ENCODE measurements at places on chromosomes 12 and 14.

GRCh38 chr14:68976160-68977067 lies 2.7 kb downstream of the ACTN1 start:
- H3K4me3 ChIP-seq, result peak overlapping the region; percentile 62
- peak overlapping the region; percentile 100 for H3K27ac ChIP-seq
- H3K27me3 ChIP-seq, result no peaks in the 10 kb centered on the region
- DNase-seq, result peak; percentile 86
- H3K4me1 ChIP-seq, result peaks cover under 1% of the 10 kb centered on the region

- H3K36me3 ChIP-seq, result no peaks in the 10 kb centered on the region
- no peak overlapping the region for H3K4me3 ChIP-seq
- DNase-seq, result no peak
- peak overlapping the region; percentile 67 for H3K27ac ChIP-seq
- H3K27me3 ChIP-seq, result no peaks in the 10 kb centered on the region
These were observed 164.4 kb downstream of the CAND1 start for GRCh38 chr12:67433385-67434175.

- no peak overlapping the region for H3K27ac ChIP-seq
- peak; percentile 78 for DNase-seq
- no peak overlapping the region for H3K4me3 ChIP-seq
- H3K36me3 ChIP-seq, result no peaks in the 10 kb centered on the region
- no peaks in the 10 kb centered on the region for H3K27me3 ChIP-seq
- H3K4me1 ChIP-seq, result no peaks in the 10 kb centered on the region
These were observed 9.0 kb downstream of the ASIC1 start for GRCh38 chr12:50066402-50066801.

DNA sequence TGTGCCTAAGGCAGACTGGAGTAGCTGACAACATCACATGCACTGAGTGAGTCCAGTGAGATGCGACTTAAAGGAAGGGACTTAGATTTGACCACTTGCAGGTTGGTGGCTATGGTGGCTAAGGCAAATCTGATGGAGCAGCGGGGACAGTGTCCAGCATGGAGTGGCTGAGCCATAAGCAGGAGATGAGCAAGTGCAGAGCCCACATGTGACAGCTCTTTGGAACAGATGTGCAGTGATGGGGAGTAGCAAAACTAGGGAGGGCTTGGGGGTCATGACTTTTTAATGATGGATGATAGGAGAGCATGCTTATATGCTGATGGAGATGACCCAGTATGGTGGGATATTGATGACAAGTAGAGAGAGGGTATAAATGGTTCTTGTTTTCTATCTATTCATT lies 80.2 kb downstream of the PELI2 start:
- H3K27ac ChIP-seq, result peak overlapping the region; percentile 74
- no peak for DNase-seq
- no peak overlapping the region for H3K4me3 ChIP-seq
